ENCODE measurements at places on chromosomes 4 and X.

DNA sequence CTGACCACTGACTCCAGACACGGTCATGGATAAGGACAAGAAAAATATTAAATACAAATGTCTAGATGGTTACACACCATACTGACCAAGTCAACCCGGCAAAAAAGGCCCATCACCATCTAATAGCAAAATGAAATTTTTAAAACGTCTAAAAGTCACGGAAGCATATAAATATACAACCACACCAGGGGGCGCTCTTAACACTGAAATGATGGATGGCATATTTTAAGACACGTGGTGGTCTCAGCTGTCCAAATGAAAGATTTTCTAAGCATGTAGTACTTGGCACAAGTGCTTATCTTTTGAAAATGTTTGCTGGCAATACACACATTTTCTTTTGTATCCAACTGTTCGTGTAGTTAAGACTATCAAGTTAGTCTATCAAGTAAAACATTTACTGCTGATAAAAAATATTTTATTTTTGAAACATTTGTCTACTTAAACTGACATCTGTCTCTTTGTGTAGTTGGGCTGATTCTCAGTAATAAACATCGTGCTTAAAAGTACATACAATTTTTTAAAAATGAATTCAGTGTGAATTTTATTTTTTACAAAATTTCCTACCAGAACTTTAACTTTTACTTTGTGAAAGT lies 64.6 kb downstream of the COX7B2 start:
- DNase-seq: peak; percentile 29

DNA sequence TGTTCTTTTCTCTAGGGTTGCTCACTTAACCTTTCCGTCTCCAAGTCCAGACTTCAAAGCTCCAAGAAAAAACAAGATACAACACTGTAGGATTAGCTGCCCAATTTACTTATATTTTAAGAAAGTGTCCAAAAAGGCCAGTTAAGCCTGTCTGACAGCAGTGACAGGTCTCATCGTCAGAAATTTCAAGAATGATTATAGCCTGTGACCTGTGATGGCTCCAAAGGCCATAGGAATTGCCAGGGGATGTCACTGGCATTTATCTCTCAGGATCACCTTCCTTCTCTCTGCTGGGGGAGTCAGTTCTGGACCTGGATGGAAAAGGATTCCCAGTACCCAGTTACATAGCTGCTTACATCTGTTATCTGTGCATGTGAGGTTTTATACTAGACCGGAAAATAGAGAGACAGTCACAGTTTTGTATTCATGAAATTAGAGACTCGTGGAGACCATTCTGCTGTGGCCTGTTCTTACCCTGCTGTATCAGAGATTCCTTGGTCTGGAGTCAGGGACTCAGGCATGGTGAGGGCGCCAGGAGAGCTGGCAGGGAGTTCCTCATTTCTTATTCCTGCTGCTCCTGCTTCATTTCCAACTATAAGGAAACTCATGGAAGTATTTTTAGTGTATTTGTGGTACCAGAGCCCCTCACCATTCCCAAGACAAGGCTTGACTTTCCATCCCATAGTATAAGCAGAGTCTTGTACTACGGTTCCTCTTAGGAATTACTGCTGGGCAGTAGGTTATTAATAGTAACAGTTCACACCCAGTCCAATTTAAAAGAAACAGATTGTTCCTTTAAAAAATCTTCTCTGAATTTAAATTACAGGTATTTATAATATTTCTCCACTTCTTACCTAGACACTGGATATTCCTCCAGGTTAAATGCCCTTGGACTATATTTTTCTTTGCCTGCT lies 220.8 kb downstream of the SHROOM3 start:
- no peak for DNase-seq

GRCh38 chrX:109739625-109740432 lies 6.8 kb upstream of the ACSL4 start:
- peak; percentile 69 for DNase-seq

- no peak for DNase-seq
Measured at GRCh38 chrX:40277672-40278071, 179.9 kb upstream of the BCOR start.

- no peak for DNase-seq
Measured at GRCh38 chr4:27357283-27357682, 496.6 kb downstream of the STIM2 start.

DNA sequence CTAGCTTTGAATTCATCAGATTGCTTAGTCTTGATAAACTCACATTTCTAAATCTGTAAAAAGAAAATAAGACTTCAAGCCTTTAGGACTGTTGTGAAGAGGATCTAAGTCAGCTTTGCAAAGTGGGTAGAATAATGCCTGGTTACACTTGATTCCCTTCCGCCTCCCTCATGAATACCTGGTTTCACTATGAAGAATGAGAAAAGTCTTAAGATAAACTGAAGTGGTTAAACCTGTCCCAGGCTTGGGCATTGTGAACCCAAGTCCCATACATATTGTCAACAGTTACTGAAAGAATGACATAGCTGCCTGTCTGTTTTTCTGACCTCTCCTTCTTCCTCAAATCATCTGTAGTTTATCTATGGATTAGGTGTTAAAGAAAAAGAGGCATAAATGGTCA lies 16.7 kb upstream of the GBA3 start:
- DNase-seq: no peak

DNA sequence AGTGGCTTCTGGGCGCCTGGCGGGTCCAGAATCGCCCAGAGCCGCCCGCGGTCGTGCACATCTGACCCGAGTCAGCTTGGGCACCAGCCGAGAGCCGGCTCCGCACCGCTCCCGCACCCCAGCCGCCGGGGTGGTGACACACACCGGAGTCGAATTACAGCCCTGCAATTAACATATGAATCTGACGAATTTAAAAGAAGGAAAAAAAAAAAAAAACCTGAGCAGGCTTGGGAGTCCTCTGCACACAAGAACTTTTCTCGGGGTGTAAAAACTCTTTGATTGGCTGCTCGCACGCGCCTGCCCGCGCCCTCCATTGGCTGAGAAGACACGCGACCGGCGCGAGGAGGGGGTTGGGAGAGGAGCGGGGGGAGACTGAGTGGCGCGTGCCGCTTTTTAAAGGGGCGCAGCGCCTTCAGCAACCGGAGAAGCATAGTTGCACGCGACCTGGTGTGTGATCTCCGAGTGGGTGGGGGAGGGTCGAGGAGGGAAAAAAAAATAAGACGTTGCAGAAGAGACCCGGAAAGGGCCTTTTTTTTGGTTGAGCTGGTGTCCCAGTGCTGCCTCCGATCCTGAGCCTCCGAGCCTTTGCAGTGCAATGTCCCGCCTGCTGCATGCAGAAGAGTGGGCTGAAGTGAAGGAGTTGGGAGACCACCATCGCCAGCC lies at the start of gene ATOH1:
ATOH1 (plus strand) TSS at position 422 of the 663 bp plus-strand sequence; CDS start at position 596, 174 bp downstream.
- no peak for DNase-seq

GRCh38 chrX:141220342-141221008 lies 21.8 kb downstream of the SPANXC start:
- peak; percentile 74 for DNase-seq

DNA sequence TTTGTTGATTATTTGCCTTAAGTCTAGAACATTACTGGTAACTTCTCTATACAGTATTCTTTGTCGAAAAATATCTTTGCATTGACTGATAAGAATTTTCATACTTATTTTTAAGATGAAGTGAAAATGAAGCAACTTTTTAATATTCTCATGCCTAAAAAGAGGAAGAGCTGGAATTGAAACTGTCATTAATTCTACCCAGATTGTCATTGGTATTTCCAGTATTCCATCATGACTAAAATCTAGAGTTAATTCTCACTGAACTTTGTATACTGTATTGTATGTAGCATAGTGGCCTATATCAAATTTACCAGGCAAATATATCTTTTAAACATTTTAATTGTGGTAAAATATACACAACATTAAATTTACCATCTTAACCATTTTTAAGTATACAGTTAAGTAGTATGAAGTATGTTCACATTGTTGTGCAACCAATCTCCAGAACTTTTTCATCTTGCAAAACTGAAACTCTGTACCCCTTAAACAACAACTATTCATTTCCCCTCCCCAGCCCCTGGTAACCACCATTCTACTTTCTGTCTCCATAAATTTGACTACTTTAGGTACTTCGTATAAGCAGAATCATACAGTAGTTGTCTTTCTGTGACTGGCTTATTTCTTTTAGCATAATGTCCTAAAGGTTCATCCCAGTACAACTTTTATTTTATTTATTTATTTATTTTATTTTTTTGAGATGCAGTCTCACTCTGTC lies 24.3 kb upstream of the ZNF41 start:
- DNase-seq: no peak

GRCh38 chr4:82611982-82612381 lies 50.2 kb upstream of the TMEM150C start:
- no peak for DNase-seq

DNA sequence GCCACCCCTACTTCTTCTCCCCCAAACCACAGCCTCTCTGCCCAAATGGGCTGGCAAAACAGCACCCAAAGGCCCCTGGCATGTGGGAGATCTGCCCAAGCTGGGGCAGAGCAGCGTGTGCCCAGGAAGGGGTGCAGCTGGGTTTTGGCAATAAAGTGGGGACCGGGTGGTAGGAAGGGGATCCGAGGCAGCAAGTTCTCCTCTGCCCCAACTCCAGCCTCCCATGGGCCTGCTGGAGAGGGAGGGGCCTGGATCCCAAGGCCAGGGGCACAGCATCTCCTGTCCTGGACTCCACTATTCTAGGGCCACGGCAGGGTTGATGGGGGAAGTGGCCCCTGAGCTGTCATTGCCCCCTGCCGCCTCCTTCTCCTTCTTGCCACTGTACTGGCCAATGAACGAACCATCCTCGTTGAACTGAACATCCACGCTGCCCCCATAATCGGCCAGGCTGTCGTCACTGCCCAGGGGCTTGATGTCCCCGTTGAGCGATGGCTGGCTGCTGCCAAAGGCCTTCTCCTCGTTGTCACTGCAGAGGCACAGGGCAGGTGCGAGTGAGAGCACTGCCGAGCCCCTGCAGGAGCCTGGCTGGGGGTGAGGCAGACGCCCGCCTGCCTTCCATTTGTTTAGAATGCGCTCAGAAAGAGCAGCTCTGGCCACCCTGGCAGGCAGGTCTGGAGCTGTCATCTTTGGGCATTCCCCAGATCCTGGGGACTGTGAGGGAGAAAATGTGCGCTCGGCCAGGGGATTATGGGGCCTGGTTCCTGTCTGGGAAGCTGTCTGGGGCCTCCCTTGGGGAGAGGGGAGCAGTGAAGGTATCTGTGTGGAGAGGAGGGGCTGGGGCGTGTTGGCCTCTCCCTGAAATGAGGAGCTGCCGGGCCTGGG lies 23.4 kb downstream of the L1CAM start:
- DNase-seq: no peak

DNA sequence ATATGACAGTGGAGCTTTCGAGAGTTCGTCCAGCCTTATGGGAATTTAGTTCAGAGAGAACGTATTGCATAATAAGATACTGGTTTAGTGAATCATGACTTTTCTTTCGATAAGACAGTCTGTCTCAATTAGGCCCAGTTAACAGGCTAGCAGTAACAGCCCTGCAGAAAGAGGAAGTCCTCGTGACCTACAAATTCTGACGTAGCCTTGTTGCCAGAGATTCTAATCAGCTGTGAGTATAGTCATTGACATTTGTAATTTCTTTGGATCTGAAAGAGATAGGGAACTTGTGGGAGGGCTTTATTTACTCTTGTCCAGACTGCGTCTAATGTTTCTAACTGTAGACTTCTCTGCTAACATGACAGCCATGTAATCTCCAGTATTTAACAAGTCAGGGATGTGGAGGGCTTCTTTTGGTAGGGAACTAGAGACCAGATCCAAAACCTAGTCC lies 15.8 kb downstream of the ART3 start:
- DNase-seq: peak; percentile 3

- peak; percentile 54 for DNase-seq
Measured at GRCh38 chr4:15659768-15660570, 4.8 kb upstream of the FBXL5 start.

GRCh38 chr4:92091335-92091734 lies 212.4 kb upstream of the GRID2 start:
- DNase-seq: peak; percentile 16

DNA sequence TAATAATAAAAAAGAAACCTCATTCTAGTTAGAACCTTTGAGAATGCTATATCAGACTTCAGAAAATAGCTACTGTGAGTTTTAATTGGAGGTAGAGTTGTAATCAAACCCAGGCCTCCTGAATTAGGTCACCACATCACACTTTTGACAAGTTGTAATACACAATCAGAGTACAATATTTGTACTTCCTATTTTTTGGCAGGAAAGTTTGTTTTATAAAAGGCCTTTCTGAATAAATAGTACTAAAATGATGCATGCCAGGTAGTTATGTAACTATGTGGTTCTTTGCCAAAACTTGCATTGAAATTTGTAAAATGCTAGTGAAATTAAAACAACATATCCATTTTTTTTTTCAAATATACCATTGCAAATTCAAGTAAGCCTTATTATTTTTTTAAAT lies 26.8 kb downstream of the ADH7 start:
- no peak for DNase-seq

DNA sequence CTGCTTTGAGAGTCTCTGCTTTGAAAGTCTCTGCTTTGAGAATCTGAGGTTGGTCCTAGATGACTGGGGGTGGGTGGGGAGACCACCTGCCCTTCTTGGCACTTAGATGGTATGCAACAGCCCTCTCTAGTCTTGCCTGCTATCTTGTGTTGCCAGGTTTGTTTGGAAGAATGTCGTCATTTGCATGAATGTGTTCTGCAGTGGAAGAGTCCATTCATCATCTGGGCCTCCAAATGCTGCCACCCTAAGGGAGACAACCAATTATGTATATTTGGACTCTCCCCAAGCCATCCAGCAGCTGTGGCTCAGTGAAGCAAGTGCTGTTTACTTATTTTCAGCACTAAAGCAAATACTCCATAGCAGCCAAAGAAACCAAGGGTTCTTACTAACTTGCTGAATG lies 44.6 kb upstream of the TRPC5OS start:
- DNase-seq: no peak

- no peak for DNase-seq
Measured at GRCh38 chr4:1822568-1823544, 29.8 kb downstream of the FGFR3 start.

GRCh38 chr4:30535255-30535654 lies 184.9 kb upstream of the PCDH7 start:
- DNase-seq: no peak

- DNase-seq: no peak
Measured at GRCh38 chr4:46648088-46648744, 258.3 kb upstream of the GABRA2 start.

DNA sequence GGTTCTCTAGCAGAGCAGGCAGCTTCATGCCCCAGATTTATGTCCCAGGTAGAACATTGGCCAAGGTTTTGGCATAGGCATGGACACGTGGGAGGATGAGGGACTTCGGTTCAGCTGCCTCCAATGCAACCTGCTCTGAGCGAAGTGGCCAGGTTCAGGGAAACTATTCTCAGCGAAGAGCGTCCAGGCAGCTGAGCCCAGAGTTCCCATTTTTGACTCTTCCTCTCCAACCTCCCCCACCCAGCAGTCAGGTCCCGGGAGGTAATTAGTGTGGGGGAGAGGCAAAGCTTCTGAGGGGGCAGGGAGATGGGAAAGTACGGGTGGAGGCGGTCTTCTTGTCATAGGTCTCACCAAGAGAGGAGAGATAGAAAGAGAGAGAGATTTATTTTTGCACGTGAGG lies 1.0 kb downstream of the GABRA4 start:
- DNase-seq: no peak

DNA sequence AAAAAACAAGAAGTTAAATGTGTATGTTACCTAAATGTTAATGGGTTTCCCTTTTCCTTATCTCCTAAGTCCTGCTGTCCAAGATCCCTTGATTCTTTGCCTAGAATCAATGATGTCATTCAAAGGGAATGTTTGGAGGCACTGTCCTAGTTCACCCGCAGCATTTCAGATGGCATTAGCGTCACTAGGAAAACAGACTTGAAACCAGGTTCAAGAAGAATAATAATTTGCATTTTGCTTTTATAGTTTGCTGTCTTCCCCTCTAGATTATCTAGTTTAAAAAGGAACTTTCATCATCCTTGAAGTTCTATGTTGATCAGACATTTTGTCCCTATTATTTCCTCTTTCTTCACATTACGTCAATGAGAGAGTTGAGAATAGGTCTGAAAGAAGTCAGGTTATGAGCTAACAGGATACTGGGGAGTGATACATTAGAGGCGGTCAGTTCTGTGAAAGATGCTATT lies 234.1 kb upstream of the PGRMC2 start:
- DNase-seq: no peak

Data from HCEC 1CT (cell line).